Hepatic stellate cell (primary cell): ENCODE measurements at places on chromosomes 7 and 10.

GRCh38 chr10:91901784-91902677 is 7.3 kb downstream of the FGFBP3 start:
- peak; percentile 67 for DNase-seq

- no peak for DNase-seq
Observed at GRCh38 chr7:44845451-44845850, 2.4 kb downstream of the H2AZ2 start.

- peak; percentile 44 for DNase-seq
Observed at GRCh38 chr7:76364198-76364584, 5.4 kb upstream of the YWHAG start.

GRCh38 chr10:86655596-86655995 is 1.2 kb downstream of the OPN4 start:
- DNase-seq: no peak

DNA sequence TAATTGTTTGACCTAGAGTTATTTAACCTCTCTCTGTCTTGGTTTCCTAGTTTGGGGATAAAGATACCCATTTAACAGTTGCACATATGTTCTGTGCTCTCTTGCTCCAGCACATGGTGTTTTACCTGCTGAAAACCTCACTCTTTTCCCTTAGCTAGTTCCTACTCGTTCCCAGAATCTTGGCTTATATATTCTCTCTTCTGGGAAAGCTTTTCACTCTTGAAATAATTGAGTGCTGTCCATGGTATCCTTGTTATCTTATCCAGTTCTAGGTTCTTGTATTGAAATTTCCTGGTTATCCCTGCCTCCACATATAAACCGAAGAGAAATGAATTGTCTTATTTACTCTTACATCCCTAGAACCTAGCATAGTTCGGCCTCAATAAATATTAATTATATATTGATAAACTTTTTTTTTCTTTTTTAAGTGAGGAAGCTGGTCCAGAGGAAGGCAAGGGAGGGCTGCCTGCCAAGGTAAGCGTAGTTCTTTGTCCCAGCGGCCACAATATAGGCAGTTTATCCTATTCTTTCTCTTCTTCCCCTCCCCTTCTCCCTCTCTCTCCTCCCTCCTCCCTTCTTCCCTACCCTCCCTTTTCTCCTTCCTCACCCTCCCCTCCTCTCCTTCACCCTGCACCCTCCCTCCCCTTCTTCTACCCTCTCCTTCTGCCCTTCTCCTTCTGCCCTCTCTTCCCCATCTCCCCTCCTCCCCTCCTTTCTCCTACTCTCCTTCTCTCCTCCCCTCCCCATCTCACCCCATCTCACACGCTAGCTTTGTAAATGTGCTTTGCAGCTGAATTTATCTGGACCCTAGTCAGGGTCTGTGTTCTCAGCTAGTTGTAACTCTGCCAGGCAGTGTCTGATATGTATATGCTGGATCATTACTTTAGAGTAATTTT is 7.9 kb downstream of the WEE2 start:
- DNase-seq: no peak

GRCh38 chr7:32037650-32038198 is 32.5 kb downstream of the PDE1C start:
- no peak for DNase-seq
